ENCODE measurements at places on chromosomes 7 and 10.

DNA sequence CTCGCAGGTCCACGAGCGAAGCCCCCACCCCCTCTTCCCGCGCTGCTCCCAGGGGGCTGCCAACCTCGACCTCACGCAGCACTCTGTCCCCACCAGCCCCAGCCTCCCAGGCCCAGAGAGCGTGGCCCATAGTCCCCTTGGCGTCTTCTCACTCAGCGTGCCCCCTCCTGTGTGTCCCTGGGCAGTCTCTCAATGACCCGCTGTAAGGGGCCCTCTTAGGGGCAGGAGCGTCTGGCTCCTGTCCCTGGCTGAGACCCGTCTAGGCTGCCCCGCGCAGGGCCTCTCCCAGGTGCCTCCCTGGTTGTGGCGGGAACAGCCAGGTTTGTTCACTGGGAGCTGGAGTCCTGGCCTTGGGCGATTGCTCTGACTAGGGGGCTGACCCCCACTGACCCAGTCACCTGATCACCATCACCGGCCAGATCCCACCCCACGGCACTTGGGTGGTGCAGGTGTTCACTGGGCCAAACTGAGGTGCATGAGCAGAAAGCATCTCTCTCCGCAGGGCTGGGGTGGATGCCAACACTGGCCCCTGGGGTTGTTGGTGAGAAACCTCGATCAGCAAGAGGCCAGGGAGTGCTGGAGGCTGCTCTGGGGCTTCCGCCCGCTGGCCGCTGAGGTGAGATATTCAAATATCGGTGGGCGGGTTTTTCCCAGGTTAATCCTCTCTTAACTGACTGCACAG, 12.6 kb upstream of the WDFY4 start:
- DNase-seq = no peak

DNA sequence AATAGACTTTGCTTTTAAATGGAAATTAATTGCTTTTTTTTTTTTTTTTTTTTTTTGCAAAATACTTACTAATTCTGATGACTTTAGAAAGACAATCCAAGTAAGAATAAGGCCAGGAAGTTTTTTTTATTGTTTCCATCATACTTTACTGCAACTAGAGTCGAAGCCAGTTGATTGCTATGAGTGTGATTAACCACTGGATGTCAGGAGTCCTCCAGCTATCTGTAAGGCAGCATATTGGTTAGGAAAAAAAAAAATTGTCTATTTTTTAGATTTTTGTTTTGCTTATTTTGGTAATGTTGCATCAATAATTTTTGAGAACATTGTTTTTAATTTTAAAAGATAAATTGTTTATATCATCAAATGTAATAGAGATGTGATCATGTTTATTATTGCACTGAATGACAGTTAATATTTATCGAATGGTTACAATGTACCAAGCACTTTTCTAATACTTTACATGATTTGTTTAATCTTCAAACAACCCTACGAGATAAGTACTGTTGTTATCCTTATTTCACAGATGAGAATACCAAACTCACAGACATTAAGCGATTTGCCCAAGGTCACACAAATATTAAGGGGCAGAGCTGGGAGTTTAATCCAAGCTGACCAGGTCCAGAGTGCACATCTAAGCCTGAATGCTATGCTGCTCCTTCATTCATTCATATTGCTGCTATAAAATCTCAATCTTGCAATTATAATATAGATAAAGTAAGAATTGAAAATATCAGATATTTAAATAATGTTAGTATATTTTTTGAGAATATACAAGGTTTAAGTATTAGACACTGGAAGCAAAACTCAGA, 19.9 kb upstream of the LMOD2 start:
- DNase-seq = no peak

DNA sequence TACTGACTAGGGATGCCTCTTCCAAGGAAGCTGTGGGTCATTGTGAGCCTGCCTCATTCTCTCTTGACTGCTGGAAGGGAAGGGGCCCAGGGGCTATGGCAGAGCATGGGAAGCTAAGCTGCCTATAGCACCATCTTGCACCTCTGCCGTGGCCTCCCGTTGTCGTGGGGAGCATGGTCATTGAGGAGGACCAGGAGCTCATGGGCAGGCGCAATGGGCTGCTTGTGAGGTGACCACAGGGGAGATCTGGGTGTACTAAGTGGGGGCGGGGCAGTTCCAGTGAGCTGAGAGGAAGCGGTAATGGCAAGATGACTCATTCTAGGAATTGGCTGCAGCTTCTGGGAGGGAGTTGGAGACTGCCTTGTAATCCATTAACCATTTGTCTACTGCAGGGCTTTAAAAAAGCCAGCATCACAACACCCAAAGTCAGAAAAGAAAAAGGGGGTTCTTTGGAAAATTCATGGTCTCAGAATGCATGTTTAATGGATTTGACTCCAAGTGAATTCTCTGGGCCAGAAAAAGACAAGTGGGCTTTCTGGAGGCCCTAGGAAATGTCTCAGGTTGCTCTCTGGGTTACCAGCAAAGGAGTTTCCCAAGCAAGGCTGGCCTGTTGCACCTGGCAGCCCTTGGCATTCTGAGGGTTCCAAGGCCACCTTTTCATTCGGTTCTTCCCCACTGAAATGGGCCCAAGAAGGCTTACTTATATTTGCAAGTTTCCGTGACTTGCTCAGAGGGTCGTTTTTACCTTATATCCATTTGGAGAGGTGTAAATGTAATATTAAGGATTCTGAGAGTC, 3.6 kb downstream of the DUSP5 start:
- DNase-seq = peak; percentile 45

DNA sequence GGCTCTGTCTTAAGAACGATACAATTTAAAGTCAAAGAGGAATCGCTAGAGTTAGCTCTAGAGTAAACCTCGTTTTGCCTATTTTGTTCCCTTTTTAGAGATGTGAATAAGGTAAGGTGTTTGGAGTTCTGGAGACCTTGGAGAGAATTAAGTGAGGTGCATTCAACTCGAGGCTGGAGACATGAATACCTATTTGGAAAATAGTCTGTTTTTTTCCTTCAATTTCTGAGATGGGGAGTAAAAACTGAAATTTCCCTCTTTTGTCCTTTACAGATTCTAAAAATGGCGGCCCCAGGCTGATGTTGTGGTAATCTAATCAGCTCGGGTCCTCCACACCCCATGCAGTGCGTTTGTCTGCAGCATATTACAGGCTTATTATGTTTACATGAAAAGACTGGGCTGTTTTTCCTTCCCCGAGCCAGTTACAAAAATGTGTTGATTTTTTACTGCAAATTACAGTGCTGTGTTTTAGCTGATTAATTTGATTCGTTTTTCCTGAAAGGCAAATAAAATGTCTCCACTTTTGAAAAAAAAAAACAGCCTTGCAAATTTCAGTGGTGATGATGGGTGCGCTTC, 1.5 kb downstream of the KMT2E start:
- DNase-seq = no peak

DNA sequence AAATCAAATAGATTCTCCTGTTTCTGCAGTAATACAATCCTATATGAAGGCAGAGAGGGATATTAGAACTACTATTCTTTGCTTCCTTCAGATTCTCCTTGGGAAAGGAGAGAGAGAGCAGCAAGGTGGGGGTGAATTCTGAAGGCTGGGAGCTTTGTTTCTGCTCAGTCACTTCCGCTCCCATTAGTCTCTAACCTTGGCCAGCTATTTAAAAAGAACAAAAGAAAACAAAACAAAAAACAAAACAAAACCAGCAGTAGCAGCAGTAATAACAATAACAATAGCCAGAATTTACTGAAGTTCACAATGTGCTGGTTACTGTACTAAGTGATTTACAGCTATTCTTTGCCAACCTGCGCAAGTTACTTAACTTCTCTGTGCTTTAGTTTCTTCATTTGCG, 9.9 kb downstream of the GPR85 start:
- DNase-seq = no peak

DNA sequence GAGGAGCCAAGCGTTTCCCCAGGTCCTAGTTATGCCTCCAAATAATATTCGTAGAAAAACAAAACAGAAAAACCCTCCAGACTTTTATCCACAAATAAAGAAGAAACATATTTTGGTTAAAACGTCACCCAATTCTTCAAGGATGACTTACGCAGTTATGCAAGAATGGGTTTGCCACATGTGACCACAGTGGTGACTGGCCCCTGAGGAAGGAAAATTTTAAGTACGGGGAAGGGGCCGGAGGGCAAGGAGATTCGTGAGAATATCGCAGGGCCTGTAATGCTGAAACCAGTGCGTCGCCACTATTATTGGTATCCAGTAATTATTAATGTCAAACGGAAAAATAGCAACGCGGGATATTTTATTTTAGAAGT, 537 bp upstream of the MRPS24 start:
- DNase-seq = no peak

DNA sequence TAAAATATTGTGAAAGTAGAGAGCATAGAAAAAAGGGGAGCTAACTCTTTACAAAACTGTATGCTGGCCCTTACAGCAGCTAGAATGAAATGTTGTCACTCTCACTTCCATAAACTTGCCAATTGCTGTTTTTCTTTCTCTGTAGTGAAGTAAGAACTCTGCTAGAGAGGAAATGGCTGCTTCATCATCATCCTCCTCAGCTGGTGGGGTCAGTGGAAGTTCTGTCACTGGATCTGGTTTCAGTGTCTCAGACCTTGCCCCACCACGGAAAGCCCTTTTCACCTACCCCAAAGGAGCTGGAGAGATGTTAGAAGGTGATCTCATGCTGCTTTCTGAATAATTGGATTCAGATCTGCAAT, 7.6 kb upstream of the ASCC1 start:
- no peak for DNase-seq

- DNase-seq = no peak
Observed at GRCh38 chr10:98795467-98795866, 348.7 kb upstream of the HPS1 start.

GRCh38 chr10:79424221-79425073, 21.0 kb downstream of the ZCCHC24 start:
- no peak for DNase-seq

DNA sequence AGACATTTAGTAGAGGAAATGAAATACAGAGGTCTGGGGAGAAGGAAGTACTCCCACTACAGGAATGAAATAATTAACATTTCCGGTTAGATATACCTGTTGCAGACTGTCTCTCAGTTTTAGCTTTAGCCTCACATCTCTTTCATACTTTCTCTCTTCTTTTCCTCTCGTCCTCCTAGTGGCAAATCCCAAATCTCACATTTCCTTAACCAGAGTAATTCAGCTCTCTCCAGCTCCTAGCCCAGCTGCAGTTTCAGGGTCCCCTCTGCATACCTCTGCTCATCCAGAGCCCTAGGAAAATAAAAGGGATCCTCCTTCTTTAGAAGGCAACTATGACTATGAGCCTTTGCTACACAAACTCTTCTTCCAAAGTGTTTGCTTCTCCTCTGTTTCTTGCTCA, 643.2 kb downstream of the PHTF2 start:
- no peak for DNase-seq

DNA sequence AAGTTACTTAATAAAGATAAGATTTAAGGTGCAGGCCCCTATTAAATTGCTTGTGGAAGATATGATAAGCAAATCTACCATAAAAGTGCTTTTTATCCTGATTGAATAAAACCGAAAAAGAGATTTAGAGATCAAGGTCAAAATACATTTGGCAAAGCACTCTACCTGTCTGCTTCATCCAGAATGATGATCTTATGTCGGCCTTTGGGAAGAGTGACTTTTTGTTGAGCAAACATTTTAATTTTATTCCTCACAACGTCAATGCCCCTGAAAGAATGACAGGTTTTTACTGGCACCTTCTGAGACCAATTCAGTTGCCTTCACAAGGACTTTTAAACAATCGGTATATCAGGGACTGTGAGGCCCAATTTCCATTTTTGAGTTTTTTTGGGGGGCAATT, 7.7 kb downstream of the RFC2 start:
- DNase-seq = no peak

- no peak for DNase-seq
Observed at GRCh38 chr10:114611617-114612016, 46.5 kb downstream of the ABLIM1 start.

GRCh38 chr7:35736725-35737124, 41.8 kb upstream of the HERPUD2 start:
- DNase-seq = no peak

DNA sequence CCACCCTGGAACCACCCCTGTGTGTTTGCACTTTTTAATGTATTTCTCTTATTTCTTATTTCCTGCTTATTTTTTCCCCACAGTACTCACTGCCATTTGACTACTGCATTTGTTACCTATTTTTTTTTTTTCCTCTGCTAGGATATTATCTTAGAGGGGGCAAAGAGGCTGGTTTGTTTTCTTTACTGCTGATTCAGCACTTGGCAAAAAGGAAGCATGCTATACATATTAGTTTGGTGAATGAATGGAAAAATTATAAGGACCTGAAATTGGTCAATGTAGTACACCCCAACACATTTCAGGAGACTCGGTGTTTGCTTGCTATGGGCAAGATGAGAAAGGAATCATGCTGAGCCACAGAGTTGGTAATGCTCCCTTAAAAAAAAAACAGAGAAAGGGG, 193.5 kb downstream of the SORCS3 start:
- DNase-seq = no peak

DNA sequence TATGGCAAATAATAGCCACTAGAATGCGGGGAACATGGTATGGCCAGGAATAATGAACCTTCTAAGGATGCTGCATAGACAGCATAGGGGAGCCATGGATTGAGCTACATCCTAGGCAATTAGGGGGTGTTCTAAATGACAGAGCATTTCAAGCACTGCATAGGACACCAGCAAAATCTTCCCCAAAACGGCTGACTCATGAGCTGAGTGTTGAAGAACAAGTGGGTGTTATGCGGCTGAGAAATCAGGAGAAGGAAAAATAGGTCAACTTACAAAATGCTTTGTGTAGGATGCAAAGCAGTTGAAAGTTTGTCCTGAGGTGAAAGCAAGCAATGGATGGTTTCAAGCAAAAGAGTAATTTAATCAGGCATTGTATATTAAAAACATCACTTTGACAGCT, 1023.5 kb upstream of the C7orf33 start:
- no peak for DNase-seq

DNA sequence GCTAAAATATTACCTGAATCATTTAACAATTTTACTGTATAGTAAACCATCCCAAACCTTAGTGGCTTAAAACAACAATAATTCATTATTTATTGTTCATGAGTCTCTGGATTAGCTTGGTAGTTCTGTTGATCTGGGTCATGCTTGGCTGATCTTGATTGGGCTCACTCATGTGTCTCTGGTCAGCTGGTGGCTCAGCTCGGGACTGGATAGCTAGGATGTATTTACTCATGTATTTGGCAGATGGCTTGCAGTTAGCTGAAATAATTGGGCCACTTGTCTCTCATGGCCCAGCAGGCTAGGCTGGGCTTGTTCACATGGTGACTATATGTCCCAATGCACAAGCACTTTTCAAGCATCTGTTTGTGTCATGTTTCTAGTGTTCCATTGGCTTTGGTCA, 262.8 kb downstream of the BBS9 start:
- no peak for DNase-seq

GRCh38 chr10:89639326-89639725, 5.7 kb downstream of the PANK1 start:
- no peak for DNase-seq

- DNase-seq = no peak
Observed at GRCh38 chr7:144529269-144529926, 125.9 kb upstream of the NOBOX start.

DNA sequence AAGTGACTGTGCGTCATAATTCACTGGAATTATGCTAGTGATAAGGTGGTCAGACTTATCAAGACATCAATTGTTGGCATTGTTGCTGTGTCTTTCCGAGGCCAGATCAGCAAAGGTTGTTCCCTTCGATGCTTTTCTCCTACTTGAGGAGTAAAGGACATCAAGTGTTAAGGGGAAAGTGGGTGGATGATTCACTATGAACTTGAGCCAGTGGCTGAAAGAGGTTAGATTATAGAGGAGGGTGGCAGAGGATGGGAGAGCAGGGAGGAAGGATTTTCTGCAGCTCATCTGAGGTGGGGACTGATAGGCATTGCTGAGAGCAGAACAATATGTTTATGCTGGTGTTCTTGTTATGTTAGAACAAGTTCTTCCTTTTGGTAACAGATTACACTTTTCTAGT, 131.4 kb upstream of the AGR3 start:
- no peak for DNase-seq
